ENCODE measurements at places on chromosomes 6 and 20.

- no peak for DNase-seq
These were observed 14.4 kb downstream of the ARMC2 start for GRCh38 chr6:108862479-108863191.

DNA sequence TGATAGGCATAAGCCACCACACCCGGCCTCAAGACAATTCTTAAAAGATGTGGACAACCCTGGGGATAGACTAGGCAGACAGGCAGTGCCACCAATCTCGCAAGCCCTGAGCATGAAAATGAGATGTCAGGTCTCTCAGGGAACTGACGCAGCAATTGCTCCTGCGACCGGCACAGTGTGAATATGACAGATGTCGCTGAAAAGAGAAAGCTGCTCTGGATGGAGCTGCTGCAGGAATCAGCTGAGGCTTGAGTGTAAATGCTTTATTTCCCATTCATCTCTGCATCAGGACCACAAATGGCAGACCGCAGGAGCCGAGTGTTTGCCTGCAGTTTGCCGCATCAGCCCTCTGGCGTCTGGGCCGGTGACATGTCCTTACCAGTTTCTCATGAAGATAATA is 68.4 kb downstream of the TFAP2C start:
- DNase-seq, result no peak

DNA sequence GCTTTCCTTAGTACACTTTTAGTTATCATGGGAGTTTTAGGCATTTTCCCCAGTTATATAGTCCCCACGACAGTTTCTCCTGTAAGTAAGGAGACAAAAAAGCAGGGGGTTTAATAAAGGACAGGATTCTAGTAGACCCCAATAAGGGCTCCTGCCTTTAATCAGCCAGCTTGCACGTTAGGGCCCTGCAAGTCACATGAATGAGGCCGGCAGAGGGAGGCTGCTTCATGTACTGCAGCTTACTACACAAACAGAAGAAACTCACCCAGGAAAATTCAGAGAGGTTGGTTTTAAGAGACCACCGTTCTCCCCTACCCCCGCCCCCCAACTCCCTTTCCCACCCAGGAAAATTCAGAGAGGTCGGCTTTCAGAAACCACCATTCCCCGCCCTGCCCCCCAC is 229.7 kb upstream of the MOCS1 start:
- DNase-seq, result no peak

DNA sequence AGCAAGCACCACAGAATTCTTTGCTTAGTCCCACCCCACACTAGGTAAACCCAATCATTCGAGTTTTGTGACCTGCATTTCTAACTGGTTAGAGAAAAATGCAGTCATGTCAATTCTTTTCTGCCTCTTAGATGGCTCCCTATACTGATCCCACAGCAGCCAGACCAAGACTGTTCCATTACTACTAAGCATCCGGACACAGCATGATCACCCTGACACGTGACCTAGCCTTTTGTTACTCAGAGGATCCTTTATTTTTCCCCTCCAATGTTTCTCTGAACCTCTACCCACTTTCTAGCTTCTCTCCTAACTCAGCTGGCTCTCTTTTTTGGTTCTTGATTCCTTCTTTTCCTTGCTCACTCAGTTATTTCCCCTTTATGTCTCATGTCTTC is 87.9 kb downstream of the PDE10A start:
- DNase-seq, result no peak

- no peak for DNase-seq
These were observed 56.4 kb downstream of the RALY start for GRCh38 chr20:34049897-34050695.

DNA sequence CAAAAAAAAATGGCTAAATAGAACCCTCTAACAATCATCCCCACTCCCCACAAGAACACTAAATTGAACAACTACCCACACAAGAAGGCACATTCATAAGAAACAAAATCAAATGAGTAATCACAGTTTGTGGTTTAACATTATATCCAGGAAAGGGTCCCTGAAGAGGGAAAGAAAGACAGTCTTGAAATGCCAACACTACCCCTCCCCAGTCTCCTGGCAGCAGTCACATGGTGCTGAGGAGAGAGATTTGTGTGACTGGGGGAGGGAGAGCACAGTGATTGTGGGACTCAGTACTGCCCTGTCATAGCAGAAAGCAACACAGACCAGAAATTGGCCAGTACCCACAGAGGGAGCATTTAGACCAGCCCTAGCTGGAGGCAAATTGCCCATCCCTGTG is 443.7 kb upstream of the BTBD3 start:
- DNase-seq, result no peak

DNA sequence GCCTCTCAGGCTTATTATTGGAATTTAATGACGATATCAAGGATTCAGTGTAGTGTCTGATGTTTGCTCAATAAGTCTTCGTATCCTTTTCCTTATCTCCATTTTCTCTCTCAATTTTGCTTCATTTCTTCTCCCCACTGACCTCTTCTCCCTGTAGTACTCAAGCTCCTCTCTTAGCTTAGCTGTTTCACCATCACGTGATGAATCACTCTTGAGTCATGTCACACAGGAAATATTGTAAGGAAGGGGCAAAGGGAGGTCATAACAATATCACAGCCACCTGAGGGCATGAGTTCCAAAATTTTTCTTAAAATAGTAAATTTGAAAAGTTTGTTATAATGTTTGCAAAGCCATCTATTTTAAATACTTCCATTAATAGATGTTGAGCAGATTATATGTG is 392.2 kb upstream of the MARCKS start:
- DNase-seq, result no peak

DNA sequence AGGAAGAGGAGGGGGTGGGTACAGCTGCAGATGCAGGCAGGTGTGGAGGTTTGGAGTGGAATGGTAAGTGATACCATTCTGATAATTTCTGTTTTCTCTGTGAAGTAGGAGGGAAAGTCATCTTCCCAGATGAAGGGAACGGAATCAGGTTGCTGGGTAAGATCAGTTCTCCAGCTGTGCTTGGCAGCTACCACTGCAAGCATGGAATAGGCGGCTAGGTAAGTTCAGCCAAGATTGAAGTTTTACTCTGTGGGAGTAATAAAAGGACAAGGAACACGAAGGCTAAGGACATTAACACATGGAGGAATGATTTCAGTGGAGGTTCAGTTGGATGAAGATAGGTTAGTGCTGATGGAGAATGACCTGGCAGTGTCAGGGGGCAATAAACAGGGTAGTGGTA is 128.3 kb downstream of the CARMIL1 start:
- DNase-seq, result no peak

- no peak for DNase-seq
These were observed 84.9 kb upstream of the MLN start for GRCh38 chr6:33888664-33889200.

- DNase-seq, result peak; percentile 50
These were observed 38.8 kb downstream of the SRC start for GRCh38 chr20:37384683-37385174.

- no peak for DNase-seq
These were observed 264.2 kb downstream of the SYNE1 start for GRCh38 chr6:152372945-152373344.

GRCh38 chr6:106005954-106006353 is 80.2 kb upstream of the PRDM1 start:
- no peak for DNase-seq

- no peak for DNase-seq
These were observed 85.6 kb downstream of the QKI start for GRCh38 chr6:163500105-163500504.

GRCh38 chr20:31864521-31865400 is 5.6 kb downstream of the DUSP15 start:
- no peak for DNase-seq

DNA sequence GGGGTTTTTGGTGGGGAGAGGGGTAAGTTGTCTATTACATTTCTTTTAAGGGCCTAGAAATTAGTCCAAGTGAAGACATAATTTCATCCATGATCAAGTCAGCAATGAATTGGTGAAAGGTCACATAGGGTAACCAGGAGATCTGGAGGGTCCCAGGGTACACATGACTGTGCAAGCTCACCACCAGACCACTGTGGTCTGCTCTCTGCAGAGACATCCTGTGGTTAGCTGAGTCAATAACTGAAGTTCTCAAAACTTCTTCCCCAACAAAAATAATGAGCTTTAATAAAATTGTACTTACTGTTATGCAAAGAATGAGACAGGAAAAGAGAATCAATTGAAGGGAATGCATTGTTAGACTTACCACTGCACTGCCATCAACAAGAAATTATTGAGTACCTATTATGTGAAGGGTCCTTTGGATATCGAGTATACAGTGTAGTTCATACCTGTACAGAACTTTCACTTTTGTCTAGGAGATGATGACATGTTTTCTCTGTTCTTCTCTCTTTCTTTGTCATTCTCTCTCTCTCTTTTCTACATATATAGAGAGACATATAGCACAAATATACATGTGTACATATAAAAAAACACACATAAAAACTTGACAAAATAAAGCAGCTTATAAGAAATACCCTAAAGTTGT is 209.8 kb downstream of the GJA1 start:
- no peak for DNase-seq

DNA sequence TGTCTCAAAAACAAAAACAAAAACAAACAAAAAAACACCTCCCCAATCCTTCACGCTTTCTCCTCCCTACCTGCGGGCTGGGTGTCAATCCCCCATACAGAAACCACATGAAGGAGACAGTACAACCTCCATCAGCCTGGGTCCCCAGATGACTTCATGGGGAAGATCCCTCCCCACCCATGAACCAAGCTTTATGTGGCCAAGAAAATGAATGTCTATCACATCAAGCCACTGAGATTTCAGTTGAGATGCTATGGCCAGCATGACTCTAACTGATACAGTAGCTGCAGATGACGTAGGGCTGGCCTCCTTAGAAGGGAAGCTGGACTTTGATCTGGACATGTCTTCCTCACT is 21.2 kb upstream of the BNIP5 start:
- DNase-seq, result no peak

DNA sequence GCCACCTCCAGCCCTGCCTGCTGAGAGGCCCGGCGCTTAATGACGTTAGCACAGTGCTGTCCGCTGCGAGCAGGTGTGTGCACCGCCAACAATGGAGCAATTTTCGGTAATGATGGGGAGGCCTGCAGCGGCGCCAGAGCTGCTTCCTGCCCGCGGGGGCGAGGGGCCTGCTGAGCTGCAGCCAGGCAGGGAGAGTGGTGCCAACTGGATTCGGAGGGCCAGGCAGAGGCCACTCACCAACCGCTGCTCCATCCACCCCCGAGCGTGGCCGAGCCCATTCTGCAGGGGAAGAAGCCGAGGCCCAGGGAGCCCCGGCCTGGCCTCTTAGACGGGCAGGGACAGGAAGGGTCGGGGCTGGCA is 9.6 kb downstream of the HRH3 start:
- no peak for DNase-seq

- DNase-seq, result no peak
These were observed 371.7 kb downstream of the TENT5A start for GRCh38 chr6:81380718-81381338.

DNA sequence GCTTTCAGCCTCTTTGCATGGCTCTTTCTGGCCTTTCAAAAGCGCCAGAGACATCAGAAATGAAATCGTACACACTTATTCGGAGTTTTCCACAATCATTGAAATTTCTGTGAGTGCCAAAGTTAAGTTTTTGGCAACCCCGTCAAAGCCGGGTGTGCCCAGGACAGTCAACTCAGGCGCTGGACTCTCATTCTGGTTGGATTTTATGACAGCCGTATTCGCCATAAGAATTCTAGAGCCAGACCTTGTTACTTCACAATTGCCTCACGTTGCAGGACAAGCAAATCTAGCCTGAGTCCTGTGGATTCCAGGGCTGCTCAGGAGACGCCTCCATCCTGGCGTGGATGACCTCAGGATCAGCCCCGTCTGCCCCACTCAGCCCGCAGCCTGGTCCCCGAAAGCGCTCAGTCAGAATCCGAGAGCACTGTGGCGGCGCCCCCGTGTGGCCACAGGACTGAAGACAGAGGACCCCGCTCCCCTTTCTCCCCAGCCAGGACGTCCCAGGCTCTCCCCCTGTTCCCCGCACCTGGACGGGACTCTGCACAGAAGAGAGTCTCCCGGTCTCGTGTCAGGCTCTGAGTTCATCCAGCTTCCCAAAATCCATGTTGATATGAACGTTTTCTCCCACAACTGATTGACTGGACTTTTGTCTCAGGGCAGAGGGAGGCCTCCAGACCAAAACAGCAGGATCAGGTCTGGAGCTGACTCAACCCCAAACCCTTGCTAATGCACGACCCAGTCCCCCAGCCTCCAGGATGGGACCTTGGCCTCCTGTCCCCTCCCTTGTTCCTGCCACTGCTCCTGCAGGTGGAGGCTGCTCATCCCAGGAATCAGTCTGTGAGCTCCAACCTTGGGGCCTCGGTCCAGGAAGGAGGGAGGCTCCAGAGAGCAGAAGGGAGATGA is 38.2 kb downstream of the MICA start:
- no peak for DNase-seq

DNA sequence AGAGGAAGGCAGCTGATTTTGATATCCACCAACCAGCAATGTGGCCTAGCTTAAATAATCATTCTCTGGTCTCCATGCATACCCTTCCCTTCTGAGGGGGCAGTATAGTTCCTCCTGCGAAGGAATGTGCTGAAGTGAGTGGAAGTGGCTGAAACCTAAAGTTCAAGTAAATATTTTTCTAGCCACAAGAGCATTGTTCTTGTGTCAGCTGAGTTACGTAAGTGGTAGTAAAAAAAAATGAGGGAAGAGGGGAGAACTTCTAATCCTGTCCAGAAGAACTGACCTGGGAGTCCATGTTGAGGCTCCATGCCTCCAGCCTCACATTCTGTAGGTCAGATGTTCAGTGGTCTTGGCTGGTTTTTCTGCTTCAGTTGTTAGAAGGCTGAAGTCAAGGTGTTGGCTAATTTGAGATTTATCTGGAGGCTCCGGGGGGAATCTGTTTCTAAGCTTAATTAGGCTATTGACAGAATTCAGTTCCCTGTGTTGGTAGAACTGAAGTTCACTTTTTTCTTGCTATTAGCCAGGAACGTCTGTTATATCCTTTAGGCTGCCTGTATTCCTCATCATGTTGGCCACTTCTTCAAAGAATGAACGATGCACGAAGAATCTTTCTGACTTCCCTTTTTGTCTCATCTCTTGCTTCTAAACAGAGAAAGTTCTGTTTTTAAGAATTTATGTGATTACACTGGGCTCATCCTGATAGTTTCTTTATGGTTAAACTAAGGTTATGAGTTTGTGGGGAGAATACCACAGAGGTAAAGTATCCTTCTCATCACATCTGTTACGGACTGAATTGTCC is 207.1 kb upstream of the PRSS16 start:
- no peak for DNase-seq

DNA sequence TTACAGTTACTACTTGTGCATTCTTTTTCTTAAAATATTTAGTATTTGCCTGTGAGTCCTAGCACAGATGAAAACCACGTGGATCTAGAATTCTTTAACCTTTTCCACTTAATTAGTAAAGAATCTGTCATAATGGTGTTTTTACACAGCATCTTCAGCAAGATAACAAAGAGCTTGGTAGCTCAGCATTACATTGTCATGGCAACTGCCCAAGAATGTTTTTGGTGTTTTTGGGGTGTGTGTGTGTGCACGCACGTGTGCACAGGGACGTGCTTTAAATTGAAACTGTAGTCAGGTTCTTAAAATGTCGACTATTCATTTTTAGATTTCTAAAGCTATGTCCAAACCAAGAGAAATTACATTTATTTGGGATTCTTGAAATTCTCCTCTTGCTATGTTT is 108.0 kb downstream of the FIG4 start:
- DNase-seq, result no peak

GRCh38 chr6:8579372-8579771 is 144.0 kb upstream of the SLC35B3 start:
- DNase-seq, result no peak
